ENCODE measurements at places on chromosomes 2 and 18.

DNA sequence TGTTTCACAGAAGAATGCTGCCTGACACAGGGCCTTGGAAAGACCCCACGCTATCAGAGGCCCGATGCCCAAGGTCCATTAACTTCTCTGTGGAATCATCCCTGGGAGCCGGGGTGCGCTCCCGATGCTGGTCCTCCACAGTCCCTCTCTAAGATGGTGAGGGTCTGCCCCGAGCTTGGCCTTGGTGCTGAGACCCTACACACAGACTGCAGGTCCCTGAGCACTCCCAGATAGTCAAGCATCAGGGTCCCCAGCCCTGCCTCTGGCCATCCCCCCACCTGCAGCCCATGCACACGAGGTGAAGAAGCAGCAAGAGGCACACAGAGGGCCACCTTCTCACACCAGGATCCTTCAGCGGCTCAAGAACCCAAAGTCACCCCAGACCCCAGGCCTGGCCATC lies 263.3 kb downstream of the MYCN start:
- DNase-seq, result no peak

- no peak for DNase-seq
Observed at GRCh38 chr18:3993941-3994687, 461.0 kb downstream of the DLGAP1 start.

GRCh38 chr18:39454866-39455265 lies 1889.3 kb upstream of the CELF4 start:
- no peak for DNase-seq

GRCh38 chr18:26504831-26505230 lies 43.5 kb downstream of the KCTD1 start:
- no peak for DNase-seq

- no peak for DNase-seq
Observed at GRCh38 chr2:180905002-180905401, 75.4 kb upstream of the UBE2E3 start.

DNA sequence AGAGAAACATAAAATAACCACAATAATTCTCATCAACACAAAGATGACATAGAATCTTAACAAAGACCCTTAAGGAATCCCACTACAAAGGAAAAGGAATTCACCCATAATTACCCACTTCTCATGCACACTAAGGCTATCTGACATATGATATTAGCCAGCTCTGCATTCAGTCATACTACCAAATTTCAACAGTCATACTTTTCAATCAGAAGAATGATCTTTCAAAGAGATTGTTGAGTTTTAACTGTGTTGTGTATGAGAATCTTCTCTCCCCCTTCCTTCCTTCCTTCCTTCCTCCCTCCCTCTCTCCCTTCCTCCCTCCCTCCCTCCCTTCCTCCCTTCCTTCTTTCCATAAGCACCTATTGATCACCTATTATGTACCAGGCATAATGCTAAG lies 17.0 kb downstream of the FZD7 start:
- DNase-seq, result no peak

- no peak for DNase-seq
Observed at GRCh38 chr2:68390114-68390513, 25.0 kb downstream of the PLEK start.

- no peak for DNase-seq
Observed at GRCh38 chr2:6448893-6449292, 416.8 kb downstream of the CMPK2 start.

DNA sequence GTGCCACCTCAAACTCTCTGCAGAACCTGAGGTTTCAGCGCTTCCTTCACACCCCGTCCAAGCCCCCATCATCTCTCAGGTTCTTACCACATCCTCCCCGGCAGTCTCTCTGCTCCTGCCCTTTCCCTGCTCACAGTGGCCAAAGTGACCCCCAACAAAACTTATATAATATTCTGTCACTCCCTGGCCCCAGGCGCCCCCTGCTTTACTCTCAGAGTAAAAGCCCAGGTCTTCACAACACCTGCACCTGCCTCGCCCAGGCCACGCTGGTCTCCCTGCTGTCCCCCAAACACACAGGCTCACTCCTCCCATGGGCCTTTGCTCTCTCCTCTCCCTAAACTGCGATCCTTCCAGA lies 6.4 kb downstream of the ITGB1BP1 start:
- DNase-seq, result no peak

GRCh38 chr18:70288851-70289328 lies at the start of gene SOCS6:
Gene SOCS6 (plus strand): TSS chr18:70289045. CDS start chr18:70324669, 35,624 bp downstream.
- DNase-seq, result peak; percentile 55

GRCh38 chr2:168685600-168686451 lies 116.6 kb upstream of the NOSTRIN start:
- DNase-seq, result no peak

- no peak for DNase-seq
Observed at GRCh38 chr2:84674099-84674498, 157.8 kb downstream of the DNAH6 start.

- no peak for DNase-seq
Observed at GRCh38 chr2:10820978-10821695, 8.6 kb upstream of the PDIA6 start.

DNA sequence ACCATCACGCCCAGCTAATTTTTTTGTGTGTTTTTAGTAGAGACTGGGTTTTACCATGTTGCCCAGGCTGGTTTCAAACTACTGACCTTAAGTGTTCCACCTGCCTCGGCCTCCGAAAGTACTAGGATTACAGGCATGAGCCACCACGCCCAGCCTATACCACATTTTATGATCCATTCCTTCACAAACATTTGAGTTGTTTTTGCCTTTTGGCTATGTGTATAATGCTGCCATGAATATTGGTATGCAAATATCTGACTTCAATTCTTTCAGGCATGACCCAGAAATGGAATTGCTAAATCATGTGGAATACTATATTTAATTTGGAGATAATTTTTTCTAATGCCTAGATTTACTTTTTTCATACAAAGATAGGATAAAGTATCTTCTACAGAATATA lies 68.6 kb downstream of the TTC27 start:
- DNase-seq, result no peak

DNA sequence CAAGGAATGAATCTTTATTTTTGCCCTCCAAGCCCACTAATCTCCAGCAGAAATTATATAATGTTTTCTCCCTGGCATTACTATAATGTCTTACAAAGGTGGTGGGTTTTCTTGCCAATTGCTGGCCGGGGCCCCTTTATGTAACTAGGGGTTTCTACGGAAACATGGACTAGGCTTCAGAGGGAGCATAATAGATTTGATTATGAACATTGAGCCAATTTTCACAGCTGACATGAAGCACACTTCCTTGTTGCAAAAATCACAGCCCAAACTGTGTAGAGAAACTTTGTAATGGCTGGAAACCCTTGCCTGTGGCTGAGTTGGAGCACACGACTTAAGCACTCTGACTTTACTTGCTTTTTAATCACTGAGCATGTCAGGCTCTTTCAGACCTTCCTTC lies 3.8 kb upstream of the CYRIA start:
- DNase-seq, result no peak

DNA sequence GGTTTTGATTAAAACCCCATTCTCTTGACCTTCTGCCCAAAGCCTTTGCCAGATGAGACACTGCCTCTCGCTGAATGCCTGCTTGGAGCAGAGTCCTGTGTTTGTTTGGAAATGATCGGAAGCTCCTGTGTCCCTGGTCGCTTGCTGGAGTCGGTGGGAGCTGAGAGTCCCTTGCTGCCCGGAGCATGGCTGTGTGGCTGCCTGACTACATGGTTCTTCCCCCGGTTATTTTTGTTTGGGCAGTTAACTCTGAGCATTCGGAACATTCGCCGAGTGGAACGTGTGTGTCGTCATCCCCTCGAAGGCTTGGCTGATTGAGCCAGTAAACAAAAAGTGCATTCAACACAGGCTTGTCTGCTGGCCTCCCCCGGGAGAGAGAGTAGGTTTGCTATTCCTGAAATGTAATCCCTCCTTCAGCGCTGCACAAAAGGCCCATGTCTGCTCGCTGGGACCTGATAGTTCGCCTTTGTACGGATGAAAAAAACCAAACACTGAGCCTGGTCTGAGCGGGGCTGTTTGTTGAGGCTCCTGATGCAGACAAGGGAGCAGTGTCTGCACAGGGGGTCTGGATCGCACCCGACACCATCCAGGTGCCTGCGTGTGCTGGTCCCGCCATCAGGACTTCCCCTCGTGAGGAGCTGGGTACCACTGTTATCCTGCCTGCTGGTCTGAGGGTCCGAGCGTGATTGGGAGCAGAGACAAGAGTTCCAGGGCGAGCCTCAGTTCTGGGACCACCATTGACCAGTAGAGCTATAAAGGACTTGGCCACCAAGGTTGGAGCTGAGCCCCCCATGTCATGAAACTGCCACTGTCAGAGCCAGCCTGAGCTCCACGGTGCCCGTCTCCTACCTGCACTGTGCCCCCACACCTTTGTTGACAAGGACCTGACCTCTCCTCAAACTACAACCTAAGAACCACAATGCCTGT lies 83.8 kb downstream of the AGAP1 start:
- DNase-seq, result no peak

Data from activated T-cell treated with anti-CD3 and anti-CD28 coated beads, Interleukin-2, amount 50 U/mL, for 48 hours (primary cell).